Left renal pelvis (tissue), 4 donors: ENCODE measurements at places on chromosomes 6 and 20.

GRCh38 chr6:85192186-85192585, 257.7 kb upstream of the NT5E start:
- no peak for DNase-seq

- no peak for DNase-seq
Observed at GRCh38 chr6:131387562-131388447, 185.2 kb upstream of the ARG1 start.

GRCh38 chr6:30542915-30543314, 13.4 kb downstream of the GNL1 start:
- DNase-seq = no peak

DNA sequence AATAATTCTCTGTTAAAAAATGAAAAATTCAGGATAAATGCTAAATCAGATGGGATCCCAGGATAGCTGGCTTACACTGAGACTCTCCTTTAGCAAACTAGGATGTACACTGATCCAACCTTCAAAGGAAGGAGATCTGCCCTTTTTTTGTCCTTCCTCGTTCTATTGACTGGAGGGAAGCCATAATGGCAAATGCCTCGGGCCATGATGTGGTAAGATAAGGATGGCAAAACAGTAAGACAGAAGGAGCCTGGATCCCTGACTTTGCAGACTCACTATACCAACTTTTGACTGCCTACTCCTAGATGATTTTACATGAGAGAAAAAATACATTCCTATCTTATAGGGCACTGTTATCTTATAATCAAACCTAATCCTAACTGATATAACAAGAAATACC, 156.9 kb upstream of the BEND3 start:
- no peak for DNase-seq

DNA sequence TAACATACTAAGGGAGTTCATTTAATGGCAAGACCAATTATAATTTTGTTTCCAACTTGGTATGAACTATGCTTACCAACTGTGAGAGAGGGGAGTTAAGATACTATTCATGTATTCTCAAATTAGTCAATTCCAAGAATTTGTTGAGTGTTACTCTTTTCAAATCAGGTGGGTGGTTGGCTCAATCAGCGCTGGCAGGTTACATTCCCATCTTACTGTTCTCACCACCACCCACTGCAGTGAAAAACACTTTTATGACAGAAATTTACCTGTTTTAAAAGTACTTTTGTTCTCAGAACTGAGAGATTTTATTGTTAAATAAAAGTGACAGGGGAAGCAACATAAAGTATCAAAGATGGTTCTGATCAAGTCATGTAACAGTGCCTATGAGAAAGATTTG, 642.0 kb downstream of the PRKN start:
- no peak for DNase-seq

DNA sequence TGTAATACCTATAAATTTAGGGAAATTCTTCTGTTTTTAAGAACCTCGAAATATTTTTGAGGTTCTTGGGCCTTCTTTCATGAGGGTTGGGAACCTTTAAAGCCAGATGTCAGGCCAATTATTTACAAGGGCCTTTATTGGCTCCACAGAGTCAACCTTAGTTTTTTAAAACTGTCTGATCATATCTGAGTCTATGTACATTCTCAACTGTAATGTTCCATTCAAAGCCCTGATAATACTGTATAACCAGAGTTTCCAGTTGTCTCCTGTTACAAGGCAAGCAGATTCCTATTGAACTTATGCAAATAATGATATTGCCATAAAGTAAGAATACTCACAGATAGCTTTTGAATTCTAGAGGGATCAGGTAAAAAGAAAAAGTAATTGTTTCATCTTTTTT, 545.5 kb downstream of the EPM2A start:
- no peak for DNase-seq

GRCh38 chr6:163867518-163868292, 453.2 kb downstream of the QKI start:
- no peak for DNase-seq

GRCh38 chr6:158157064-158157764, 10.8 kb downstream of the SERAC1 start:
- DNase-seq = no peak

- no peak for DNase-seq
Observed at GRCh38 chr6:51415501-51415900, 596.8 kb downstream of the TFAP2B start.

DNA sequence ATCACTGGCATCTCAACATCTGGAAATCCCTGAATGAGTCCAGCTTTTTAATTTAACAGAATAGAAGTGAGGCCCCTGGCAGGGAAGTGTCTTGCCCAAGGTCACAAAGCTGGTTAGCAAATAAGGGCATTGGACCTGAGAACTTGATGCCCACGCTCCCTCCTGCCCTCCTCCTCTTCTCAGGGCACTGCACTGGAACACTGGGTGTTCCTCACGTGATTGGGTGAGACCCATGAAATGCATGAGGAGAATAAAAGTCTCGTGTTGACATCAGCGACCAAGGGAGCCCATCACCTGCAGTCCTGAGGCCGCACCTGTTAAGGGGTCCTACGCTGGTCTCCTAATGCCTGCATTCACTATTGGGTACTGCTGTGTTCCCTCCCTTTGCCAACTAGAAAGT, 7.4 kb downstream of the FAM50B start:
- no peak for DNase-seq

- DNase-seq = no peak
Observed at GRCh38 chr20:3011752-3012151, 31.7 kb upstream of the GNRH2 start.

GRCh38 chr6:28496099-28496779, 19.4 kb downstream of the GPX6 start:
- no peak for DNase-seq

GRCh38 chr6:38259736-38260135, 380.0 kb downstream of the BTBD9 start:
- no peak for DNase-seq

DNA sequence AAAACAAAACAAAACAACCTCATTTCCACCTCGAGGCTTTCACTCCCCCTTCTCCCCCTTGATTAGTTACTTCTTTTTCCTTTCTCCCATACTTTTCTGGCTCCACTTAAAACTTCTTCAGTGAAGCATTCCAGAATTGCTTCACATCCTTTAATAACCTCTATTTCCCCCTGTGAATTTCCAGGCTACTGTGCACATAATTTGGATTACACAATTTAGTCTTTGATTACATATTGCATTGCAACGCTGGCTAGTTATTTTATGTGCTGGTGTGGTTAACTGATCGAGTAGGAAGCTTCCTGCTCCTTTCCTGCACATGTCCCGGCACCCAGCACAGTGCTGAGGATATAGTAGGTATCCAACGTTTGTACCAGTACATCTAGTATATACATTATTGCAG, 28.1 kb upstream of the EEF1E1 start:
- DNase-seq = no peak

GRCh38 chr6:114049367-114049966, 78.5 kb upstream of the HDAC2 start:
- no peak for DNase-seq

DNA sequence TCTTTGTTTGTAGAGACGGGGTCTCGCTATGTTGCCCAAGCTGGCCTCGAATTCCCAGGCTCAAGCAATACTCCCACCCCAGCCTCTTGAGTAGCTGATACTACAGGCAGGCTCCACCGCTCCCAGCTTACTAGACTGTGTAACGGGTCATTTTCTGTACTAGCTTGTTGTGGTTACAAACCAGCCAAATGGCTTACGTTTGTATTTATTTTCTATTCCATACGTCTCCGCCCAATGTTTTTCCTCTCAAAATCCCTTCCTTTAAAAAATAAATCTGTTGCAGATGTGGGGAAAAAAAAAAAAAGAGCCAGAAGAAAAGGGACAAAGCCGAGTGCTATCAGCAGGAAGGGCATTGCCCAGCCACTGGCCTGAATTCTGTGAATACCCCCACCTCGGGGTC, 41.6 kb downstream of the PRND start:
- no peak for DNase-seq

GRCh38 chr20:1232286-1233111, 6.7 kb downstream of the RAD21L1 start:
- no peak for DNase-seq

- no peak for DNase-seq
Observed at GRCh38 chr20:33993576-33994221, at the start of gene RALY. Gene RALY, plus strand, starts transcription at chr20:33993911. Its CDS starts 78,164 bp downstream, at chr20:34072075.

GRCh38 chr6:35237476-35237875, 22.1 kb upstream of the ZNF76 start:
- no peak for DNase-seq

DNA sequence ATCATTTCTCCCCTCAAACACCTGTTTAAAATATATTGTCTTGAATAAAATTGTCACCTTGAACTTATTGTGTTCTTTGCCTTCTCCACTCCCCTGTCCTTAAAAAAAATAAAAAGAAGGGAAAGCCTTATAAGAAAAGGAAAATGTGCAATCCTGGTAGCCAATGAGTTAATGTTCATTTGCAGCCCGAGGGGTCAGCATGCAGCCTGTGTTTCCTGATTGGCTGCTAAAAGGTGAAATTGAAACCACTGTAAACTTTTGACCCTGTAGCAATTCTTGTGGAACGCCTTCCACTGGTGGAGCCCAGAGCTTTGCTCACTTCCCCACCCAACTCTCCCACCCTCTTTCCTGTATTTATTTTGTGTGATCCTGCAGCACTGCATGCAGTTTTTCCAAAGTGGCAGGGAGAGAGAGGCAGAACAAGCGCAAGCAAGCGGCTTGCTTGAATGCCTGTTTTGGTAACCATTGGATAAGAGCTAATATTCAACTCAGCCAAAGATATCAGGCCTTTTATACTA, 74.9 kb downstream of the NCOA3 start:
- DNase-seq = peak; percentile 96

GRCh38 chr6:39193201-39193791, 36.0 kb downstream of the KCNK5 start:
- no peak for DNase-seq

DNA sequence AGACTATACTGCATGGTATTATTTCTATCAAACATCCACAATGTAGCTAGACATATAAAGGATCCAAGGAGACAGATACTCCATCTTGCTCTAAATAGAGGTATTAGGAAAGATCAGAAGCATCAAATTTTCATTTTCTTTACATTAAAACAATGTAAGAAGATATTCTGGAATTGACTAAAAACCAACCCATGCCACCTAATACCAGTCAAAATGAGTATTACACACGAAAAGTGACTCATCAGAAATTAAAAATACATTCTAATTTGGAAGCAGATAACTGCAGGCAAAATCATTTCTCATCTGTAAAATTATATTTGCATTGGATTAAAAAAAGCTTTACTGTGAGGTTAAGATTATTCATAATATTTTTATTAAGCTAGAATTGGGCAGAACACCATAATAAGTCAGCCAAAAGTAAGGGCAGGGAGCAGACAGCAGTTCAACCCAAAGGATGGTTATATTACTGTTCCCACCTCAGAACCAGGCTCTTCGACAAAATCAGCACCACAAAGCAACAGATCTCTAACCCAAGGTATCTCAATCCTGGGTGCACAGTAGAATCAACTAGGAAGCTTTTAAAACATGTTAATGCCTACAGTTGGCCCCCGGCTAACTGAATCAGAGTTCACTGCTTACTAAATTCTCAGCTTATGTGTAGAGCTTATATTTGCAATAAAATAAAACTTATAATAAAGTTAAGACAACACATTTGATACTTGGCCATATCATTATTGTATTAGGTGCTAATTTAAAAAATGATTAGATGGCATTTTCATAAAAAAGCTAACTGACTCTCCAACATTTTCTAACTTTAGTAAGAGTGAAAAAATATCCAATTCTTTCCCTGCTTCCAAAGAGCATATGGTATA, 35.2 kb downstream of the SAMD3 start:
- DNase-seq = no peak

DNA sequence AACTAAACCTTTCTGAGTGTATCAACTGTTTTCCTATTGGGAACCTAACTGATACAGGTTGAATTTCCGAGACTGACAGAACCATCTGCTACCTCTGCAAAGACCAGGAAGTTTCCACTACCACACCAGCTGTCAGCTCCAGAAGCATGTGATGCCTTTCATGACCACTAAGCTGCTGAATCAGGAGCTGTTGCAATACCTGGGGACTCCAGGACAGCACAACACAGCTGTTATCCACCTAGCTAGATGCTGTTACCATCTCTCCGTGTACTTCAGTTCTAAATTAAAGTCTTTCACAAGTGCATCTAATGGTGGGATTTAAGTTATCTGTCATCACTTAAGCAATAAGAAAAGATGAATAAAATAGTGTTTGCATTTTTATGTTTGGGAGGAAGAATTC, 158.2 kb upstream of the IMPG1 start:
- DNase-seq = no peak

GRCh38 chr6:161476711-161477110, 202.8 kb upstream of the AGPAT4 start:
- no peak for DNase-seq

DNA sequence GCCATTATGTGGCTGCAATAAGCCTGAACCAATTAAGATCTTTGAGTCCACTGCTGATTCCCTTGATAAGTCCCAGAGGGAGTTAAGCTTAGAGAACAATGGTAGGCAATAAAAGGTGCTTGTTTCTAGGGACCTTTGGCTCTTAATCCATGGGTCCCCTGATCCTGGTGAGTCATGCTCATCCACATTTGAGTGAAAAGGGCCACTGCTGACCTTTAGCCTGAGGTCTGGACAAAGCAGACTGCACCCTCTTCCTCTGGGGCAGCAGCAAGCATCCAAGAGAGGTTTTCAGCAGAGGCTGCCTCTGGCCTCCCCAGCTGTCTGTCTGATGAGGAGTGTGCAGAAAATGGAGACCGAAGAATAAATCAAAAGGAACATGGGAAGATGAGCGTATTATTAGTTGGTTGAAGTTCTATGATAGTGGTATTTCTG, 16.1 kb upstream of the SCGN start:
- DNase-seq = no peak

DNA sequence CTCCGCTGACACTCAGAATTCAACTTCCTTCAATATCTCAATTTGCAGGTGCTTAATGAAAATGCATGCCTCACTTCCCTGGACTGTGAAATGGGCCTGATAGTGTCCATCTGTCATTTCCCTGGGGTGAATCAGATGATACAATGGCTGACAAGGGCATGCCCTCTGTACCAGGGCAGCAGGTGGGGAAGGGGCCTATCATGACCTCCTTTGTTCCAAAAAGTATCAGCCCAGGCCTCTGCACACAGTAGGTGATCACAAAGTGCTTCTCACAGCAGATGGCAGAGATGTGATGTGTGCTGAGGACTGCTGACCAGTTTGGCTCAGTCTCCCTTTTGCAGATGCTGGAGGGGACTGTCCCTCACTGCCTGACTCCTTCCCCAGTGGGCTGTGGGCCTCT, 44.3 kb downstream of the DLGAP4 start:
- no peak for DNase-seq

DNA sequence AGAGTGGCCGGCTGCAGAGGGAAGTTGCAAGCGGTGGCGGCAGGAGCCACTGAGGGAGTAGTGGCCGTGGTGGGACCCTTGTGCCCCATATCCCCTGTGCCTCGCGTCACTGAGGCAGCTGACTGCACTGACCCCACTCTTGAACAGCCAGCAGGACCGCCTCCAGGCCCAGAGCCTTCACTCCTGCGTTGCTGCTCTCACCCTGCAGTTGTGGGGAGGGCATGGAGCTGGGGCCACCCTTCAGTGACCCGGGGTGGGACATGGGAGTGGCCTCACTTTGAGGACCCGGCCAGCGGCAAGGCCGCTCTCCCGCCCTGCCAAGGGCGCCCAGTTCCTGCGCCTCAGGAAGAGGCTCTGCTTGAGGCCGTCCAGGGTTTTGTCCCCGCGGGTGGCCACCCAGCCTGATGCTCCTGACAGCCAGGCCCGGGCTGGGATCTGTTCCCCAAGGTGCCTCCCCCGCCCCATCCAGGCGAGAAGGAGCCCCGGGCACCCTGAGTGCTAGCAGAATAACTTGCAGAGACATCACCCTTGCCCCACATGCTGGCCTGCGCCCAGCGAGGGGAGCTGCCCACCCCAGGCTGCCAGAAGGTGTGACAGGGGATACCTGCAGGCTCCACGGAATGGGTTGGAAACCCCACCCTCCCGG, 44.4 kb downstream of the HLA-DRA start:
- DNase-seq = no peak

- no peak for DNase-seq
Observed at GRCh38 chr6:6643398-6643797, 54.9 kb downstream of the LY86 start.
